ENCODE measurements at places on chromosomes 3 and 15.

DNA sequence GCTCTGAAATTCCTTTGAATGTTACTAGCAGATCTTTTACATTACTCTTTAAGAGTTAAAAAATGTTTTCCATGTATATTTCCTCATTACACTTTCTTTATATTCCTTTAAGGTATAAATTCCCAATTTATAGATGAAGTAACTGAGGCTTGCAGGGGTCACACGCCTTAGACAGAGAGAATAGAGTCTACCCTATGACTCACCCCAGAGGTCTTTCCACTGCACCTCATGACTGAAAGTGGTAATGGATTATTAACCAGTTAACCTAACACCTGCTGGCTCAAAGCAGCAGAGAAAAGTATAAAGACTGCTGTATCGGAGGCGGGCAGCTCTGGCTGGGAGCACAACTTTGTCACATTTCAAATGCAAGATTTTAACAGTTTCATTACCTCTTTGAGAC, 37.7 kb downstream of the LDHAL6B start:
- DNase-seq = no peak

DNA sequence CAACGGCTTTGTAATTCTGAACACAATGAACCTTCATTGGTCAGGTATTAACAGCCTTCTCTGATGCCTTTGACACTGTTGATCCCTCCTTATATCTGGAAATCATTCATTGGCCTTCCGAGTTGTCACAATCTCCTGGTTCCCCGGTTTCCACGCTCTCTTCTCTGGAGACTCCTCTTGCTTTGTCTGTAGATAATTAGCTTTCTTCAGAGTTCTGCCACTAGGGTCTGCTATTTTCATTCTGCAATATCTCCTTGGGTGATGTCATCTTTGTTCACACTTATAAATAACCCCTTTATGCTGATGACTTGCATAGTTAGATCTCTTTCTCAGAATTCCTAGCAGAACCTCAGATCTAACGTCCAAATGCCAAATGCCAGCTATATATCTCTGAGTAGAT, 583.8 kb upstream of the ZNF717 start:
- no peak for DNase-seq

DNA sequence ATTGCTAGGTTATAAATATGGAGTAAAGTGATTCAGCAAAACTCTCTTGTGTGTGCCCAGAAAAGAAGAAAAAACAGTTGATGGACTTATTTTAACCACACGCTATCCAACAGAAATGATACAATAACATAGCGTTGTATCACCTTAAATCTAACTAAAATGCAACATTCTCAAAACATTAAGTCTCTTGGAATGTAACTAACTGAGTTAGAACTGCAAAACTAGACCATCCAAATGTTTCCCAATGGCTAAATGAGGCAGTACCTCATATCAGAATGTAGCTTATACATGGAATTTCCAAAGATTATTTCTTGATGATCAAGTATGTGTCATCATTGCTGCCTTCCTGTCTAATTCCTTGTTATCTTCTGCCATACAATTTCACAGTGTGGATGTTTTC, 187.9 kb downstream of the CNTN3 start:
- no peak for DNase-seq

DNA sequence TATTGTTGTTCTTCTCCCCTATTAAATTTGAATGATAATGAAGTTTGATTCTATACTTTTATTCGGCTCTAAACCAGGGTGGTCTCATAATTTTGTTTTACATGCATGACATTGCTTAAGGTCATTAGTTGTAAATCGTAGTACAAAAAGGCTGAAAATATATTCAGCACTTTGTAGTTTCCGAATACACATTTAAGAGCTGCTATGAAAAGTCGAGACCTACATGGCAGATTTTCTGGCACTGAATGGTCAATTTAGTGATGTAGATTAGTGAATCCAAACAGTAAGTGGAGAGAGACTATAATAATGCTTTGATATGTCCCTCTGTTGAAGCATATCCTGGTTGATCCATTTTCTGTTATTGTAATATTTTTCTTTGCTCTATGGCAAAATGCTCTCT, 254.0 kb upstream of the SOX2 start:
- DNase-seq = no peak

DNA sequence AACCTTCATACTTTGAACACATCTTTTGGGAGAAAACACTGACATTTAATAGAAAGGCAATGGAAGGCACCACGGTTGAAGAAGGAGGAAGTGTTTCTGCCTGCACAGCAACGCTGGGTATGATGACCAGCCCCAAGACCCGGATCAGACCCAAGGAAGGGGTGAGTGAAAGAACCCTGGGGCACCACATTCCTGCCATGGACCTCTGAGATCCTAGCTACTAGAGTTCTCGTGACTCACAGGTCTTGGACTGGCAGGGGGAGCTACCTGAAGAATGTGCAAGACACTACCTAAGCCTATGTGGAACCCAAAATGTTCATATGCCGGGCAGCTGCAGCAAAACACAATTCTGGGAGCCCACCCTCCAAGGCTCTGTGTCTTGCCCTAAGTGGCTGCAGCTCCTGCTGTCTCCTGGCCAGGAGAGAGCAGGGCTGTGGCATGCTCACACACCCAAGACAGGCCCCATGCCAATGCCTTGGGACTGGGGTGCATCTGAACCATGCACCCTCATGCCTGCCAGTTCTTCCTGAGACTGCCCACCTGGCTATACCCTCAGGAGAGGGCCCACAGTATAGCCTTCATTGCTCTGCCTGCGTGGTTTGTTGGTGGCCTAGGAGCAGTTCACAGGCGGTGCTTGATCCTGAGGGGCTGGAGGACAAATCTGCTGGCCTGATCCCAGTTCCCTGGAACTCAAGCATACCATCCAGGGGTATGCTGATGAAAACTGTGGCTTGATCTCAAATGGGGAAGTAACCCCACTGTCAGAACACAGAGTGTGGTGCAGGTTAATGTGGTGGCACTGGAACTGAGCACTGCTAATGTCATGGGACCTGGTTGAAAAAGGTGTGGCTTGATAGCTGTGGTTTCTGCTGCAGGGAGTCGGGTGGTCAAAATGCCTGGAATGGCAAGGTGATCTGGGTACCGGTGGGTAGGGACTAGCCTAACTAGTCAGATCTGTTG, 353.3 kb upstream of the ARHGEF26 start:
- DNase-seq = no peak

DNA sequence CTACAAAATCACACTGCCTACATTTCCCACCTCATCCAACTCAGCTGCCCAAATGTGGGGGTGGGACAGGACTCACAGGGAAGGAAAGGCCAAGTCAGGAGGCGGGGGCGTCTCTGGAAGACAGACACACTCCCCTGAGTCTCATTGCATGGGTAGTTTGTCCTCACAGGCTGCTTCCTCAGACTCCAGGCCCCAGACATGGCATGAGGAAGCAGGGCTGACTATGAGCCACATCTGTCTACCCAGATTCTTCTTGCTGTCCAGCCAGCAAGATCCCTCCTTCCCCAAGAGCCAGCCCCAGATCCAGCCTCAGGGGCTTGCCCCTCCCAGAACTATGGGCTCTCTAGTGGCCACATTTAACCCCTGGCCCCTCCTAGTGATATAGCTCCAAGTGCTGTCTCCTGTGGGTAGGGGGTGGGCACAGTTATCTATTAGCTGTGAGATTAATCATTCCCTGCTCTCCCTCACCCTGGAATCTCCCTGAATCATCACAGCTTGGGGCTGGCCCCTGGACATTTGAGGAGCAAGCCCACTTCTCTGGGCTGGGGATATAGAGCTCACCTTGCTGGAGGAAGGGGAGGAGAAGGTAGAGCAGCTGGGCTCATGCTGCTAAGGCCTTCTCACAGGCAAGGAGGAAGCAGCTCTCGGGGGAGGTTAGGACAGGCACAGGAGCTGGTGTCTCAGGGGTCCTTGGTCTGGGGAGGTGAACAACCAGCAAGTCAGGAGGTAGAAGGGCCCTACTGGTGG, 2.1 kb upstream of the CCDC33 start:
- no peak for DNase-seq

DNA sequence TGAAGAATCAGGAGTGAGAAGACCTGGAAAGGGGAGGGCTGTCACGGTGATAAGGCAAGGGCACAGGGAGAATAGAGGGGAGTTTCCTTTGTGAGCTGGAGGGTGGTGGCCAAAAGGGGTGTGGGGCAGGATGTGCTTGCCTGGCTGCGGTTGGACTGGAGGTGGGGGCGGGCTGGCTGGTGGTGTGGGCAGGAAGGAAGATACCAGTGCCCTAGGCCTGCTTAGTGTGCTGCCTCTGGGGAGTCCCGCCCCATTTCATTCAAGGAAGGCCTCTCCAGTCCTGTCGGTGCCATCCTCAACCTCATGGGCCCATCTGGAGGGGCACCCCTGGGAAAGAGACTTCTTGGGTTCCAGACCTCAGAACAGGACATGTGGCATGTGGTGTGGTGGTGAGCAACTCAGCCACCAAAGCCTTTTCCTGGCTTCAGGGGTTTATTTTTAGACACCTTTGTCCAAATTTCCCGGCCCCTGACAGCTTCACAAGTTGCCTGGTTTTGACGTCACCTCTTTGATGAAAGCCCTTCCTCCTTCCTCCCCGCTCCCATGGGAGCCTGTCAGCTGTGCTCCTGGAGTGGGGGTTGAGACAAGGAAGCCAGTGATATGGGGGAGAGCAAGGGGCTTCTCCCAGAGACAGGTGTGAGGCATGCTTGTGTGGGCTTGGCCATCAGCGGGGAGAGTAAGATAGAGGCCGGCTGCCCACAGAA, 15.6 kb downstream of the TEX264 start:
- DNase-seq = peak; percentile 85

GRCh38 chr15:51864408-51865056, 35.1 kb downstream of the TMOD3 start:
- DNase-seq = peak; percentile 30

DNA sequence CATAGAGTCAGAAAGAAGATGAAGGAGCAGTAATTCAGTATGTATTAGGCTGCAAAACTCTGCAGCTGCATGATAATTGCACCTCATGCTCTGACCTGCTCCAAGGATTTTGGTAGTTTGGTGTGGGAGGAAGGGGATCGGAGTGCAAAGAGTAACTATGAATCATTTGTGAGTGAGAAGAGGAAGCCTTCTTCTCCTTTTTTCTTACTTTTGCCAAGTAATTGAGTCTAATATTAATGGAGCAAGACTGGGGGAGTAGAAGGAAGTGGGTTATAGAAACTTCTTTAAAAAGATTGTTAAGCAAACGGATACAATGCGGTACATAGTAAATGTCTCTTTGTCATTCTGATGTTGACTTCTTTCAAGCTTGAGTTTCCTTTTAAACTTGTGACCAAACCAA, 276.5 kb downstream of the EDEM1 start:
- no peak for DNase-seq

- DNase-seq = no peak
Measured at GRCh38 chr15:42858999-42859789, 61.4 kb downstream of the TTBK2 start.

GRCh38 chr3:126287536-126288241, 69.5 kb downstream of the KLF15 start:
- peak; percentile 19 for DNase-seq

- no peak for DNase-seq
Measured at GRCh38 chr3:175940881-175941280, 1081.7 kb downstream of the NAALADL2 start.

DNA sequence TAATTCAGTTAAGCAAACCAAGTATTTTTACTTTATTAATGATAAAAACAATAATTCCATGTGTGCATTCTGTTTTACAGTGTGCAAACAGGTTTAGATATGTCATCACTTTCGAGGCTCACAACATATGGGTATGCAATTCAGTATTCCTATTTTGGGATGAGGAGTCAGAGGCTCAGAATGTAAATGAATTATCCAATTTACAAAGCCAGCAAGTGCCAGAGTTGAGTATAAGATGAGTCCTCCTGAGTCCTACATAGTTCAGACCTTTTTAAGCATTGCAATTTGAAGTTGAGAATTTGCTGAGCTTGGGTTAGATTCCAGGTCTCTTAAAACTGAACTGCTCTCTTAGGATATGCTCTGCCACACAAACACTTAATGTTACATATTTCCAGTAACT, 424.2 kb upstream of the ROBO2 start:
- no peak for DNase-seq

GRCh38 chr15:63218100-63218808, 28.8 kb downstream of the RAB8B start:
- DNase-seq = no peak

GRCh38 chr3:106829206-106829605, 548.0 kb upstream of the CCDC54 start:
- DNase-seq = no peak

GRCh38 chr3:185251272-185251671, 2.6 kb downstream of the EHHADH start:
- no peak for DNase-seq

GRCh38 chr3:118641608-118642007, 393.0 kb downstream of the IGSF11 start:
- no peak for DNase-seq

- DNase-seq = no peak
Measured at GRCh38 chr3:187481426-187481825, 113.2 kb downstream of the RTP4 start.

- no peak for DNase-seq
Measured at GRCh38 chr3:57152151-57153143, 12.7 kb downstream of the IL17RD start.

DNA sequence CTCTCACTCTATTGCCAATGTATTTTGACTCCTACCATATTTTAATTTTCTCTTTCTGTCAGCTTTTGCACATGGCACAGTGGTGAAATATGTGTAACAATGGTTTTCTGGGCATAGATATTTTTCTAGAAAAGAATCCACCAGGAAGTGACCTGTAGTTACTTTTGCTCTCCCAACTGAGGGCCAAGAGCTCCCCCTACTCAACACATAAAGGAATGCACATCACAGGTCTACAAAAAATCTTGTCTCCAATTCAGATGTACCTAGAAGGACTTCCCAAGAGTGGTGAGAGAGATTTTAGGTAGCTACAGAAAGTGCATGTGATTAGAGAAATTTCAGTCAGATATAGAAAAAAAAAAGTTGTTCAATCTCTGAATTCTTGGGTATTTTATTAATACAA, 15.6 kb downstream of the CPA3 start:
- DNase-seq = no peak

DNA sequence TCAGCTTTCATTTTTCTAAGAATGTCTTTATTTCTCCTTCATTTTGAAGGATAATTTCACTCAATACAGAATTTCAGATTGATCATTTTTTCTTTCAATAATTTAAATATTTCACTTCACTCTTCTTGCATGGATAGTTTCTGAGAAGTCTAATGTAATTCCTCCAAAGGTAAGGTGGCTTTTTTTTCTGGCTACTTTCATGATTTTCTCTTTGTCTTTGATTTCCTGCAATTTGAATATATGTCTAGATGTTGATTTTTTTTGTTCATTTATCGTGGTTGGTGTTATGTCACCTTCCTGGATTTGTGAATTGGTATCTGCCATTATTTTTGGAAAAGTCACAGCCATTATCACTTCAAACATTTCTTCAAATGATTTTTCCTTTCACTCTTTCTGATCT, 14.6 kb upstream of the MCF2L2 start:
- DNase-seq = no peak

All from stimulated activated CD8-positive, alpha-beta memory T cell treated with anti-CD3 and anti-CD28 coated beads, Interleukin-4, amount 100 ng/mL, for 48 hours (primary cell).